Activated naive CD4-positive, alpha-beta T cell (primary cell): ENCODE measurements at places on chromosomes 5 and 9.

DNA sequence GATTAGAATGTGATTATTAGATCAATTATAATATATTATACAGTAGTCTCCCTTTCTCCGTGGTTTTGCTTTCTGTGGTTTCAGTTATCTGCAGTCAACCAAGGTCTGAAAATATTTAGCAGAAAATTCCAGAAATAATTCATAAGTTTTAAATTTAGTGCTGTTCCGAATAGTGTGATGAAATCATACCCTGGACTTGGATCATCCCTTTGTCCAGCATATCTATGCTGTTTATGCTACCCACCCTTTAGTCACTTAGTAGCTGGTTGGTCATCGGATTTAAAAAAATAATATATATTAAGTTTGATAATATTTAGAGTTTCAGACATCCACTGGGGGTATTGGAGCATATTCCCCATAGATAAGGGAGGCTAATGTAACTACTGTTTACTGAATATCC, 19.6 kb downstream of the RMI1 start:
- no peak for DNase-seq

DNA sequence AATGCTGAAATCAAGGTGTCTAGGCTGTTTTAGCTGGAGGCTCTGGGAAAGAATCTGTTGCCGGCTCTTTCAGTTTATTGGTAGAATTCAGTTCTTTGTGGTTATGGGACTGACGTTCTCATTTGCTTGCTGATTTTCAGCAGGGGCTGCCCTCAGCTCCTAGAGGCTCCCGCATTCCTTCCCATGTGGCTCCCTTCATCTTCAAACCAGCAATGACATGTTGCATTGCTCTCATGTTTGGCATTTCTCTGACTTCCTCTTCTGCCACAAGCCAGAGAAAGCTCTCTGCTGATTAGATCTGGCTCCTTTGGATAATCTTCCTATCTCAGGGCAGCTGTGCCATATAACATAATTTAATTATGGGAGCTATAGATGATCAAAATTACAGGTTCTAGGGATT, 360.3 kb downstream of the LRRC70 start:
- no peak for DNase-seq

DNA sequence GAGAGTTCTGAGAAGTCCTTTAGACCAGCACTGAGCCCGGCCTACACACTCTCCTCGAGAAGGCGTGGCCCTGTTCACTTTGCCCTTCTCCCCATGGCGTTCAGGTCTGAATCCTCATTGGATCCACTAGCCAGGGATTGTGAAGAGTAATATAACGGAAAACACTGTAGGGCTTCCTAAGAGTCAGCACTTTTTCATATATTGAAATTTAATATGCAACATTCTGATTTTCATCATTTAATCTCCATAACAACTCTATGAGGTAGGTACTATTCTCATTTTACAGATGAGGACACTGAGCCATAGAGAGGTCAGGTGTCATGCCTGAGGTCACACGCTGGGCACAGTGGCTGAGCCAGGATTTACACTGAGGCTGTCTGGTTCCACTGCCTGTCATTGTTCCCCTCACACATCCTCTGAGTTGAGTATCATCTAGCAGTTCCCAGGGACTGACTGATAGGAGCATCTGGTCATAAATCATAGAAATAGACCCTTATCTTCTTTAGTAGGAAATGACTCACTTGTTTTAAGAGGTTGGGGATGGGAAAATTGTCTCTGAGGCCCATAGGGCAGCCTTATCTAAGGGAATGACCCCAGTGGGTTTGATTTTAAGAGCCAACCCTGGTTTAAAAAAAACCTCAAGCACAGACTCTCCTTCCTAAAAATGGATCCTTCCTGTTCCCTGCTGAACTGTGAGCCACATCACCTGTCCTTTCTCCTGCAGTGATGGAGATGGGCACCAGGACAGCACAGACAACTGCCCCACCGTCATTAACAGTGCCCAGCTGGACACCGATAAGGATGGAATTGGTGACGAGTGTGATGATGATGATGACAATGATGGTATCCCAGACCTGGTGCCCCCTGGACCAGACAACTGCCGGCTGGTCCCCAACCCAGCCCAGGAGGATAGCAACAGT, 41.2 kb downstream of the THBS4 start:
- no peak for DNase-seq

DNA sequence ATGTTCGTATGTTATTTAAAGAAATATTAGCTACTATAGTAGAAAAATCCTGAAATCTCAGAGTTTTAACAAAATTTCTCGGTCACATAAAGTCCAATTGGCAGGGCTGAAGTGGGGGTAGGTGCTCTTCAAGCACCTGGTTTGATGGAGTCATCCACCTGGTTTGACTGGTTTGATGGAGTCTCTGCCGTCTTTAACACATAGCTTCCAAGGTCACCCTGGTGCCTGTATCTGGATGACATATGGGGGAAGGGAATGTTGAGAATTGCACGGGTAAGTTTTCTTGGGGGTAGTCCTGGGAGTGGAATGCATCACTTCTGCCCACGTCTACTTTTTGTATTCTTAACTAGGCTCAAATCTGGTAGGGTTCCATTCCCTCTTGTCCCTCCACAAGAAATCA, 351.2 kb downstream of the SH3GL2 start:
- no peak for DNase-seq

DNA sequence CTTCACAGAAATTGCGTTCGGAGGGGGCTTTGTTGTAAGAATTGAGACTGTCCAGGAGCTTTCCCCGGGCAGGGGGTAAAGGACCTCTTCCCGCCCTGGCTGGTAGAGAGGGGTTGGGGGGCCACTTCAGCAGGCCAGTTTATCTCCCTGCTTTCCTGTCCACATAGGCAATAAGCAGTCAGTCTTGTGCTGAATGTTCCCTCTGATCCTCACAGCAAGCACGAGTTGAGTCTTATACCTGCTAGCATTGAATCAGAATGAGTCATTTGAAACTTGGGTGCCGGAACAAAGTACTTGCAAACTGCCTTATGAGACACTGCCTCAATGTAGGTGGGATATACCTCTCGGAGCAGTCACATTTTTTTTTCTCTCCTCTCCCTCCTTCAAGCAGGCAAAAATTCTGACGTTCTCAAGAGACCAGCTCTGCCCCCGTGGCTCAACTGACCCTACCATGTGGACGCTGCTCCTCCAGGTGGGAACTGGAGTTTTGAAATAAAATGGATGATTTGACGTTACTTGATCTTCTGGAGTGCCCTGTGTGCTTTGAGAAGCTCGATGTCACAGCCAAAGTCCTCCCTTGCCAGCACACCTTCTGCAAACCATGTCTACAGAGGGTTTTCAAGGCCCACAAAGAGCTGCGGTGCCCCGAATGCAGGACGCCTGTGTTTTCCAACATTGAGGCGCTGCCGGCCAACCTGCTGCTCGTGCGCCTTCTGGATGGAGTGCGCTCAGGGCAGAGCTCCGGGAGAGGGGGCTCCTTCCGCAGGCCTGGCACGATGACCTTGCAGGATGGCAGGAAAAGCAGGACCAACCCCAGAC, 1.3 kb downstream of the SH3RF2 start:
- no peak for DNase-seq

GRCh38 chr5:134541736-134542376, 16.4 kb downstream of the JADE2 start:
- DNase-seq, result no peak

DNA sequence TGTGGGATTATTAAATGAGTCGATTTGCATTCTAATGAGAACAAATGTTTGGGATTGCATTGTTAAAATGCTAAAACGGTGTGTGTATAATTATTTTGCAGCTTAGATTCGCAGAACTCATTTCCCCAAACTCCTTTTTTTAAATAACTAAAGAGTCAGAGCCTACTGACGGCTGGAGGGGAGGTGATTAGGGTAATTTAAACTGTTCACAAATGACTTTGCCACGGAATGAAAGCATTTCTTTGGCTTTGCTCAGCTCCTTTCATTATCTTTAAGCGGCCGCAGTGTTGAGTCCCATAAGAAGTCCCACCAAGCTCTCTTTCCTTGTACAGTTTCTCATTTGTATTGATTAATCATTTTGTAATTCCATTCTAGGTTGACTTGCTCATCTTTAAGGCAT, 1632.8 kb downstream of the MAT2B start:
- DNase-seq, result no peak

DNA sequence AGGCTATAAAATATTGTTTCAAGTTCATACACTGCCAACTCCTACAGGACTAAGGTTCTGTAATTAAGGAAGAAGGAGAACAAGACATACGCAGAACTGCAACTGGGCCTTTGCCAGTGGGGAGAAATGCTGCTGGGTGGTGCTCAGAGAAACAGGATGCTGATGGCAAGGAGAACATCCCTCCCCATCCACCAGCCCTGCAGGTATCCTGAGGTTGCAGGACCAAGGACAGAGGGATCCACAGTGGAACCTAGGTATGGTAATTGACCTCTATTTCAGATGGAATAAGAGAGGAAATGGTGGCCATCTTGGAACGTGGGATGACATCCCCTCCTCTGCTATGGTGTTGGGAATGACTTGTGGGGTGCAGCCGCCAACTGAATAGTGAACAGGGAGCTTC, 206.3 kb upstream of the S1PR3 start:
- no peak for DNase-seq

DNA sequence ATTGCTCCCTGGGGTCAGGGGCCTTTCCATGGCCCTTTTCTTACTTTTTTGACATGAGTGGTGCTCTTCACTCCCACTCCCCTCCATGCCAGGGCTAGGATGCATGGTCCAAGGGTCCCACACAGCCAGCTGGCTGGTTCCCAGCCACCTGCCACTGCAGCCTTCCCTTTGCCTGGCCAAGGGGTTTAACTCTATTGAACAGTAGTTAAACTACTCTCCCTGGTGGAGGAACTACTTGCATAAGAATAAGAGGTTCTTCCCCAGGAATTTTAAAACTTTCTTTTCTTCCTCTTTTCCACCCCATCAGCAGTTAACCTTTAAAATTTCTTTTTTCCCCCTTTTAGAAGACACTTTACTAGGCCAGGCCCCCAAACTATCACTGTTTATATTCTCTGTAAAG, 1532.8 kb upstream of the ACO1 start:
- DNase-seq, result no peak

GRCh38 chr5:351084-351920, 29.8 kb downstream of the AHRR start:
- DNase-seq, result no peak

GRCh38 chr9:104970271-104970987, 42.5 kb upstream of the ABCA1 start:
- DNase-seq, result no peak

- DNase-seq, result no peak
Observed at GRCh38 chr5:138783976-138784375, 30.8 kb downstream of the CTNNA1 start.

DNA sequence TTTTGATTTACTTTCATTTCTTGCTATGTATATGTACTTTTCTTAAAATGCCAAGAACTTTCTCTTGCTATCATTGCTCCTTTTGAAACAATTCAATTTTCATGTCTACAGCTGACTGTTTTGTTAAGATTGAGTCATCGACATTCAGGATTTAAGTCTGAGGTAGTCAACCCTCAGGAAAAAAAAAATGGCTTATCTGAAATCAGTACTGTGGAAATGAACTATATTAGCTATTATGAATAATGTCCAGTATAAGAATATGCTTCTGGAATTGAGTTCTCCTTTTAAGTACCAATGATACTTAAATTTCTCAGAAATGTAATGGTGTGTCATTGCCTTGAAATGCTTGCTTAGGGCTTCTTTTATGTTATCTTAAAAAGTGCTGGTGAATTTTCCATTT, 37.9 kb downstream of the TNFAIP8 start:
- no peak for DNase-seq
